ENCODE measurements at places on chromosomes 11 and 22. TPM values are rescaled to one million over a fixed set of nuclear protein-coding genes. Genes with fewer than 3 reads are reported as not detected.
A peak's percentile ranks its signal among the peaks of the same experiment; 100 is the strongest.

The HTR3A gene
- total RNA-seq, result not detected

DNA sequence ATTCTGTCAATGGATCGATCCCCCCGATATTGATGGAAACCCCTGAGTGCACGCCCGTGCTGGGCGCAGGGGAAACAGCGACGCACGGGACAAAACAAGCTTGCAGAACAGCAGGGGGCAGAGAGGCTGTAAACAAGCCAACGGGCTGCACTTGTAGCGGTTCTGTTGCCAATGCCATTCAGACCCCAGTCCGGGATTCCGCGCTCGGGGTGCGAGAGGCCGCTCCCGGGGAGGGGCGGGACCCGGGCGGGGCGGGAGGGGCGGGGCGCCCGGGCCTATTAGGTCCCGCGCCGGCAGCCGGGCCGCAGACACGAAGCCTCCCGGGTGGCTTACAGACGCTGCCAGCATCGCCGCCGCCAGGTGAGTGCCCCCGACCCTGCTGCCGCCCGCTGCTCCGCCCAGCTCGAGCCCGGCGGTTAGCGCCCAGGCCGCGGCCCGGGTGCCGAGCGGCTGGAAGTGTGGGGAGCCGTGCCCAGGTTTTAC is at the start of gene BIK:
Gene BIK, plus strand, starts transcription at position 307 of the 483 bp plus-strand sequence. CDS start 13,273 bp downstream, outside the sequence.
- H3K4me3 ChIP-seq, result peak within 1 kb of the TSS; percentile 40
- no peaks in the 10 kb centered on the region for H3K36me3 ChIP-seq
- DNase-seq, result no peak
- peaks cover 58% of the 10 kb centered on the region for H3K27me3 ChIP-seq
- H3K27ac ChIP-seq, result no peak within 1 kb of the TSS
- H3K4me1 ChIP-seq, result no peaks in the 10 kb centered on the region

The OR5L2 gene
- total RNA-seq, result not detected

DNA sequence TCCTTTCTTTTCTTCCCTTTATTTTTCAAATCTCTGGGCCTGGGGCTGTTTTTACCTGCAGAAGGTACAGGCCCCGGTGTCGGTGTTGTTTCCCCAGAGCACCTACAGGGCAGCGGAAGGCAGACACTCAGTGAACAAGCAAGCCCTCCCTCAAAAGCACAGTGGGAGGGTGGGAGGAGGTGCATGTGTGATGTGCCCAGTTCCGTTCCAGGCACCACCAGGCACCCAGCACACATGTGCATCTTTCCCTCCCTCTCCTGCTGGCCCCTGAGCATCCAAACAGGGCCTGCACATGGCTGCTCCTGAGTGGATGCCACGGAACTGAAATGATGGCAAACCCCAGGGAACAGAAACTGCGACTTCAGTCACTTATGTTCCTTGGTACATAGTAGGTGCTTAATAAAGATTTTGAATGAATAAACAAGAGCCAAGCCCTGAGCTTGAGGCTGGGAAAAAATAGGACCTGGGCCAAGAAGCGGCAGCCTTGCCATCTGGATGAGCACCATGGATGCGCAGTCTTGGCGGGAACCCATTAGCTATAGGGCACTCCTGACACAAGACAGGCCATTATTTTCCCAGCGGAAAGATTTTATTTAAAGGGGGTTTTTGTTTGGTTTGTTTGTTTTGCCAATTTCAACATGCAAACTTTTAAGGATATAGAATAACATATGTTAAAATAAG is 47.8 kb downstream of the ARRB1 start:
- no peaks in the 10 kb centered on the region for H3K36me3 ChIP-seq
- DNase-seq, result no peak
- H3K27ac ChIP-seq, result no peak overlapping the region
- no peaks in the 10 kb centered on the region for H3K27me3 ChIP-seq
- no peak overlapping the region for H3K4me3 ChIP-seq

- H3K4me1 ChIP-seq, result peaks cover 2% of the 10 kb centered on the region
- DNase-seq, result no peak
- H3K4me3 ChIP-seq, result peak overlapping the region; percentile 58
Measured at GRCh38 chr11:7512525-7513233, 1.1 kb upstream of the PPFIBP2 start.

- no peak for DNase-seq
- H3K36me3 ChIP-seq, result no peaks in the 10 kb centered on the region
- H3K4me3 ChIP-seq, result no peak overlapping the region
- no peaks in the 10 kb centered on the region for H3K27me3 ChIP-seq
Measured at GRCh38 chr11:131568318-131568717, 197.9 kb downstream of the NTM start.

The DRD2 gene
- not detected for total RNA-seq

DNA sequence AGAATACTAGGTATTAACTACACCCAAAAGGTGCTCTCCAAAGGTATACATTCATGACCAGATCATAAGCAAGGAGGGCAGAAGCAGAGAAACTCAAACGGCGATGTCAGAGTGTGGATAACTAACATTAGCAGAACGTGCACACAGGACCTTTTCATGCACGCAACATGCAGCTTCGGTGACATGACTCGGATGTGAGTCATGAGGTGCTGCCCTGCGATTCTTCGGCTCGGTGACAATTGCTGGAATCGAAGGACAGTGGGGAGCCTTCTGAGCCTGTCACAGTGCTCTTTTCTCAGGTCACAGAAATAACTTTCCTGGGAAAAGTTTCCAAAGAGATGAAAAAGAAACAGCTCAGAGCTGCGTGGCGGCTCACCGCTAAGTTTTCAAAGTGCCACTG is 418.5 kb upstream of the SYN3 start:
- no peak overlapping the region for H3K27ac ChIP-seq
- DNase-seq, result peak; percentile 43
- no peak overlapping the region for H3K4me3 ChIP-seq
- no peaks in the 10 kb centered on the region for H3K4me1 ChIP-seq
- no peaks in the 10 kb centered on the region for H3K27me3 ChIP-seq

The GDPD4 gene
- total RNA-seq, result not detected

The VPS37C gene
- total RNA-seq, result 3.2 TPM

- H3K4me1 ChIP-seq, result peaks cover 5% of the 10 kb centered on the region
- DNase-seq, result no peak
- no peak overlapping the region for H3K27ac ChIP-seq
- H3K27me3 ChIP-seq, result no peaks in the 10 kb centered on the region
- H3K36me3 ChIP-seq, result no peaks in the 10 kb centered on the region
Measured at GRCh38 chr11:134944986-134945385, 532.9 kb upstream of the B3GAT1 start.

DNA sequence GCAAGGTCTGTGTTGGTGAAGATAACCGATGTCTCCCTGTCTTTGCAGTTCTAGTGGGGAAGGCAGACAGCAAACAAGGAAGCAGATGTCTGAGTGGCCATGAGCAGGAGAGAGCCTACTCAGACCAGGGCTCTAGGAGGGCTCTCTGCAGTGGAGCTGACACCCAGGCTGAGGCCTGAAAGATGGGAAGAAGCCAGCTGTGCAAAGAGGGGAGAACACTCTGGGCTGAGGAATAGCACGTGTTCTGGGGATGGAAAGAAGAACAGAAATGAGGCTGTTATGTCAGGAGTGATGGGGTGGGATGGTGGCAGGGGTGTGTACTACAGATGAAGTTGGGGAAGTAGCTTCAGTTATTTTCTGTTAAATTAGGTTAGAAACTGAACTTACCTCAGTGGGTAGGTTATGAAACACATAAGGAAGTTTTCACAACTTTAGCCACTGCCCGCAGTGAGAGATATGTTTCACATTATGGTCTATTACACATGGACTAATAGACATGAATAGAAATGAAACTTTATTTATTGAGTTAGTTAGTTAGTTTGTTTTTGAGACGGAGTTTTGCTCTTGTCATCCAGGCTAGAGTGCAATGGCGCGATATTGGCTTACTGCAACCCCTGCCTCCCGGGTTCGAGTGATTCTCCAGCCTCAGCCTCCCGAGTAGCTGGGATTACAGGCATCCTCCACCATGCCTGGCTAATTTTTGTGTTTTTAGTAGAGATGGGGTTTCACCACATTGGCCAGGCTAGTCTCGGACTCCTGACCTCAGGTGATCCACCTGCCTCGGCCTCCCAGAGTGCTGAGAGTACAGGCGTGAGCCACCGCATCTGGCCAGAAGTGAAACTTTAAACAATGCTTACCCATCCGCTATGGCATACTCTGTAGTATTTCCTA is 7.8 kb downstream of the DCPS start:
- peaks cover 2% of the 10 kb centered on the region for H3K4me1 ChIP-seq
- H3K36me3 ChIP-seq, result peaks cover 4% of the 10 kb centered on the region
- DNase-seq, result no peak
- H3K27me3 ChIP-seq, result no peaks in the 10 kb centered on the region
- H3K27ac ChIP-seq, result no peak overlapping the region
- H3K4me3 ChIP-seq, result no peak overlapping the region

DNA sequence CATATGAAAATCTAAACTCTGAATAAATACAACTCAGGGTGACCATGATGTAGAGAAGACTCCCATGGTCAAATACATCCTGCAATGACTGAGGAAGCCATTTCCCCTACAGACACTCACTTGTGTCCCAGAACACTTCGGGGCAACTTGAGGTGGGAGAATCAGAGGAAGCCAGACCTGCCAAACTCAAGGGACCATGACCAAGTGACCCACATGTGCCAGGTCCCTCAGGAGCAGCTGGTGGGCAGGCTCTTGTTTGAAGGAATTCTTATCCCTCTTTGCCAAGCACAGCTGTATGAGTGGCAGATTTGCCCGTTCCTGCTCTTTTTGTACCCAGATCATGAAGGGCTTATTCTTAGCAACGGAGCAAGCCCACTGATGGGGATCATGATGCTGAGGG is 17.8 kb downstream of the SPATA19 start:
- no peaks in the 10 kb centered on the region for H3K27me3 ChIP-seq
- H3K36me3 ChIP-seq, result no peaks in the 10 kb centered on the region
- H3K27ac ChIP-seq, result no peak overlapping the region
- no peak for DNase-seq
- H3K4me3 ChIP-seq, result no peak overlapping the region
- no peaks in the 10 kb centered on the region for H3K4me1 ChIP-seq

GRCh38 chr11:66894141-66894540 is 37.3 kb downstream of the LRFN4 start:
- H3K4me3 ChIP-seq, result no peak overlapping the region
- no peak for DNase-seq
- no peaks in the 10 kb centered on the region for H3K36me3 ChIP-seq
- no peaks in the 10 kb centered on the region for H3K27me3 ChIP-seq
- peaks cover 10% of the 10 kb centered on the region for H3K4me1 ChIP-seq

DNA sequence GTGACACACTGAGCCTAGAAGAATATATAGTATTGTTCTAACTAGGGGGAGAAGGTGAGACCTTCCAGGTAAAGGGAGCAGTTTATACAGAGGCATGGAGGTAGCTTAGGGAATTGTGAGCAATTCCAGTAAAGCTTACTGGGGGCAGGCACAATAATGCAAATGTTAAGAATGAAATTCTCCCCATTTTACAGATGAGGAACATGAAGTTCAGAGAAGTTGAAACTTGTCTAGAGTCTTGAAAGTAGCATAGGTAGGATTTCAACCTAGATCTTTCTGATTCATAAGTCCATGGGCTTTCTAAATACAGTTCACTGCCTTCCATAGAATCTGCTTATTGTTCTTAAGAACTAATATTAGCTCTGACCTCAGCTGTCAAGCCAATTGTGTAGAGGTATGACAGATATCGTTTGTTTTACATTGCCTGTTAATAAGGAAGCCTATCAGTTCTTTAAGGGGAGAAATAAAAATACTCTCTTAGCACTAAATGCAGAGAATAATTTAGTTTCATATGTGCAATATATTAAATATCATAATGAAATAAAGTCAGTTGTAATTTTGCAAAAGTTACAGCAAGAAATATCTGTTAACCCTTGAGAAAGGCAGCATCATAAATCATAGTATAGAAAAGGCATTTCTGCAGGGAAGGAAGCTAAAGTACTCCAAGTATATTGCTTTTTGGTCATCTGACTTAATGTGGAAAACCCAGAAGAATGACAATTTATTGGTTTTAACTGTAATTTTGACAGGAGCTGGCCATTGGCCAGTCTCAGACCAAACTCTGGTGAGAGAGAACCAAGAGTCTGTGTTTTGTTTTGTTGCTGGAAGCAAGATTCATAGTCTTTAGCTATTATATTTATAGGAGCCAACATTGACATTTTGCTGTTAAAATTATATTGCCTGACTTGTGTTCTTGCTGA is 181.8 kb downstream of the UVRAG start:
- no peaks in the 10 kb centered on the region for H3K36me3 ChIP-seq
- H3K27ac ChIP-seq, result no peak overlapping the region

GRCh38 chr11:77200351-77201268 is 72.6 kb downstream of the MYO7A start:
- H3K36me3 ChIP-seq, result no peaks in the 10 kb centered on the region
- H3K4me3 ChIP-seq, result no peak overlapping the region
- no peaks in the 10 kb centered on the region for H3K27me3 ChIP-seq
- no peaks in the 10 kb centered on the region for H3K4me1 ChIP-seq
- no peak for DNase-seq
- H3K27ac ChIP-seq, result no peak overlapping the region

The CEND1 gene
- 0.90 TPM for total RNA-seq

- peaks cover 2% of the 10 kb centered on the region for H3K4me1 ChIP-seq
- H3K27me3 ChIP-seq, result peaks cover 2% of the 10 kb centered on the region
- no peak overlapping the region for H3K4me3 ChIP-seq
Measured at GRCh38 chr11:121754598-121754997, 301.8 kb upstream of the SORL1-AS1 start.

DNA sequence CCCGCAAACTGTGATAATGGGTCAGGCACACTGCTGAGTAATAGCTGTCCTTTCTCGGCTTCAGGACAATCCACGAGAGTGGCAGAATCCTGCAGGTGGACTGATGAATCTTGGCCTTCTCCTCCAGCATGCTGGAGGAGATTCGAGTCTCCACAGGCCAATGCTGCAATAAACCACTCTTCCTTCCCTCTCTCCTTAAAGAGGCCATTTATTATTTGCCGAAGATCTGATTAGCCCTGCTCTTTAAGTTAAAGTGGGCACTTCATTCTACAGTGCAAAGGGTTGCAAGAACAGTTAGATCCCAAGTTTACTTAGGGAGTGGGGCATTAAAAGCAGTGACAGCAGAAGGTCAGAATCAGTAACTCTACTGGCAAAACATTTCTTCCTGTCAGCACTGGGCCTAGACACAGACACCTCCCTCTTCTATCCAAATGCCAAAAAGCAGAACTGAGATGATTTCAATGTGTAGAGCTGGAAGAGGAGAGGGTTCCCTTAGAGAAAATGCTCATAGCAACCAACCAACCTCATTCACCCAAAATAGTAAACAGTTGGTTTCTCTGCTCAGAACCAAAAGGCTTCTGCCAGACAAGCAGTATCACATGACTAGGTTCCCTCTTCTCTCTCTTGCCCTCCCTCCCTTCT is 121.7 kb downstream of the SGSM3 start:
- DNase-seq, result peak; percentile 40
- peaks cover 20% of the 10 kb centered on the region for H3K4me1 ChIP-seq
- H3K27ac ChIP-seq, result peak overlapping the region; percentile 25
- no peaks in the 10 kb centered on the region for H3K27me3 ChIP-seq
- H3K4me3 ChIP-seq, result no peak overlapping the region

DNA sequence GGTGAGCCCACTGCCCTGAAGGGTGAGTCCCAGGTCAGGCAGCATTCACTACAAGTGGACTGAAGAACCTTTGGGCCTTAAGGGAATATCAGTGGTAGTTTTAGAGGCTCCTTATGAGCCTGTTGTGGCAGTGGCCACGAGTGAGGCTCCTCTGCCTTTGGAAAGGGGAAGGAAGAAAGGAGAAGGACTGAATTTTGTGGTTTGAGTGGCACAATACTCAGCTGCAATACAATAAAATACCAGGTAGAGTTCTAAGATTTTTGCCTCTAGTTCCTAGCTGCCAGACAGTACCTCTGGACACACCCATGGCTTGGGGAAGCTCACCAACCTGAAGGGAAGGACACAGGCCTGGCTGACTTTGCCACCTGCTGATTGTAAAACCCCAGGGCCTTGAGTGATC is 260.9 kb downstream of the DYNC2H1 start:
- no peak for DNase-seq
- H3K27me3 ChIP-seq, result no peaks in the 10 kb centered on the region
- H3K36me3 ChIP-seq, result peaks cover 4% of the 10 kb centered on the region
- no peak overlapping the region for H3K4me3 ChIP-seq
- H3K27ac ChIP-seq, result no peak overlapping the region

The CRYBA4 gene
- total RNA-seq, result not detected

Measured in IMR-90 (cell line).